ENCODE measurements at places on chromosomes 16 and 17.

DNA sequence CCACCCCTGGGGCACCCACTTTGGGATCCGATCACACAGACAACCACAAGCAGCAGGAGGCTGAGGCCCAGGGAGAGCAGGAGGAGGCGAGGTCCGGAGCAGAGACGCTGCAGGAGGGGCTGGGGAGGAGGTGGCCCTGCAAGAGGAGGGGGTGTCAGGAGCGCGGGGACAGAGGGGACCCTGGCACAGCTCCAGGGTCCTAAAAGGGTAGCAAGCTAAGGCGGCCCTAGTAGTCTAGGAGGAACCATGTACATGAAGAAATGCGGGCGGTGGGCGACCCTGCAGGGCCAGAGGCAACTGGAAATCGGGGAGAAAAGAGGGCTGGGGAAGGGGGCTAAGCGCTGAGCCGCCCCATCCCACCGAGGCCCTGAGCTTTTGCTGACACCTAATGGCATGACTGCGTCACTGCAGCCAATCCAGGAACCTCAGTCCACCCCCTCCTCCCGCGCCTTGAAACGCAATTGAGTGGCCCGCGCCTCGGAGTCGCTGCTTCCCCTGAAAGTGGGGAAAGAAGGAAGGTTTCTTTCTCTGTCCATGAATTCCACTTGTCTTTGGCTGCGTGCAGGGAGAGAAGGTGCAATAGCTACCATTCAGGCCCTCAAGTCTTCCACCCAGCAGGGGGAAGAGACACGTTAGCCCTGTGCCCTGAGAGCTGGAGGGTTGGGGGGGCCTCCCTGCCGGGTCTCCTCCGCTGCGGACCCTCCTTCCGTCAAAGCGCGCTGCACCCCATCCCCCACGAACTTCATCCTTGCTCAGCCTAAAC lies 1.8 kb downstream of the ASGR1 start:
- DNase-seq, result peak; percentile 82

DNA sequence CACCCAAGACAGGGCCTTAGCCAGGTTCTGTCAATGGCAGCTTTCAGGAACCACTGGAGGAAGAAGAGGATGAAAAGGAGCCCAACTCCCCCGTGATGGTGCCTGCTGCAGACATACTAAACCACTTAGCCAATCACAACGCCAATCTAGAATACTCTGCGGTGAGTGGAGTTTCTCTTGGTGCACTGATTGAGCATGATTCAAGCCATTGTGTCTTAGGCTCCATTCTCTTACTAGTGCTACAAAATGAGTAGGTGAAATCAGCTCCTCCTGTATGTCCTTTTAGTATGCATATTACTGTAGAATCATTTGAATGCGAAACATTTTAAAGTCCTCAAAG lies 1.4 kb downstream of the SETD6 start:
- no peak for DNase-seq

GRCh38 chr17:43790311-43790940 lies 10.2 kb downstream of the CFAP97D1 start:
- no peak for DNase-seq

DNA sequence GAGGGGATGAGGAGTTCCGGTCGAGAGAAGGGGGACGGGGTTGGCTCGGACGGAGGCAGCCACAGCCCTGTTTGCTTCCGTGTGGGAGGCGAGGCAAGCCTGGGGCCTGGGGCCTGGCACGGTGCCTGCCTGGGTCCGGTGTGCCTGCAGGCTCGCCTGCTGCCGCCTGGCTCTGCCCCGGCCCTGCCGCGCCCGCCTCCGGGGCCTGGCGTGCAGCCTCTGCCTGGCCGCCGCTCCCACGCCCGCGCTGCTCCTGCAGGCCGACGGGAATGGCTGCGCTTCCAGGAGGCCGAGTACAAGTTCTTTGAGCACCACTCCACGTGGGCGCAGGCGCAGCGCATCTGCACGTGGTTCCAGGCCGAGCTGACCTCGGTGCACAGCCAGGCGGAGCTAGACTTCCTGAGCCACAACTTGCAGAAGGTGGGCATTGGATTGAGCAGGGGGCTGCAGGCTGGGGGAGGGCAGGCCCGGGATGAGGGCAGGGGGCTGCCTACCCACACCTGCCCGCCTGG lies 53.1 kb downstream of the MRC2 start:
- DNase-seq, result no peak

DNA sequence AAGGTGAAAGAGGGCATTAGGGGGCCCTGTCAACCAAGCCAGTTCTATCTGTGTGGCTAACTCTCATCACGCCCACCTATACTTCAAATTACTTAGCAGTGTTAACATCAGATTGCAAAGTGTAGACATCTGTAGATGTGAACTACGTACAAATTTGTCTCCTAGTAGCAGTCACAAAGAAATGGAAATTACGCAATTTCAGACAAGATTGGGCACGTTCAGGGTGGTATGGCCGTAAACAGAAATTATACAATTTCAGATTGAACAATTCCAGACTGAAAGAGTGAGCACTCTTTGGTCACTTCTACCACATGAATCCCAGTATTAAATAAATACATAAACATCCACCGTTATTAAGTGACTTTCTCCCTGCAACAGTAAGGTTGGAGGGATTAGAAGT lies 592.7 kb upstream of the PSMD7 start:
- DNase-seq, result no peak

DNA sequence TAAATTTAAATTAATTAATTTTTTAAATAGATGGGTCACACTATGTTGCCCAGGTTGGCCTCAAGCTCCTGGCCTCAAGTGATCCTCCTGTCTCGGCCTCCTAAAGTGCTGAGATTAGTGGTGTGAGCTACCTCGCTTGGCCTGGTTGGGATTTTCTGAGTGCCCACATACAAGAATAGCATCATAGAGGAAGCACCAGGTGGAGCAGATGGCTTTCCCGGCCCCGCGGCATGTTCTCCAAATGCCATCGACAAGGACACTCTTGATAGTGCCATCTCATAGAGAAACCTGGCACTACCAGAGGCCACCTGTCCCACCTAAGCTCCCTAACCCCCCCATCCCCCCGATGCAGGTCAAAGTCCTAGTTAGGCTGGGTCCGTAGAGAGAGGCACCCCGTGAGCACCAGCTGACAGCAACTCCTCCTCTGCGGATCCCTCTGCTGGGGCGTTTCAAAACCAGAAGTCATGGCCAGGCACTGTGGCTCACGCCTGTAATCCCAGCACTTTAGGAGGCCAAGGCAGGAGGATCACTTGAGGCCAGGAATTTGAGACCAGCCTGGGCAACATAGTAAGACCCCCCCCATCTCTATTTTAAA lies 65.9 kb downstream of the DNAH3 start:
- DNase-seq, result no peak

GRCh38 chr17:82647593-82648164 lies 565 bp downstream of the WDR45B start:
- DNase-seq, result peak; percentile 58

DNA sequence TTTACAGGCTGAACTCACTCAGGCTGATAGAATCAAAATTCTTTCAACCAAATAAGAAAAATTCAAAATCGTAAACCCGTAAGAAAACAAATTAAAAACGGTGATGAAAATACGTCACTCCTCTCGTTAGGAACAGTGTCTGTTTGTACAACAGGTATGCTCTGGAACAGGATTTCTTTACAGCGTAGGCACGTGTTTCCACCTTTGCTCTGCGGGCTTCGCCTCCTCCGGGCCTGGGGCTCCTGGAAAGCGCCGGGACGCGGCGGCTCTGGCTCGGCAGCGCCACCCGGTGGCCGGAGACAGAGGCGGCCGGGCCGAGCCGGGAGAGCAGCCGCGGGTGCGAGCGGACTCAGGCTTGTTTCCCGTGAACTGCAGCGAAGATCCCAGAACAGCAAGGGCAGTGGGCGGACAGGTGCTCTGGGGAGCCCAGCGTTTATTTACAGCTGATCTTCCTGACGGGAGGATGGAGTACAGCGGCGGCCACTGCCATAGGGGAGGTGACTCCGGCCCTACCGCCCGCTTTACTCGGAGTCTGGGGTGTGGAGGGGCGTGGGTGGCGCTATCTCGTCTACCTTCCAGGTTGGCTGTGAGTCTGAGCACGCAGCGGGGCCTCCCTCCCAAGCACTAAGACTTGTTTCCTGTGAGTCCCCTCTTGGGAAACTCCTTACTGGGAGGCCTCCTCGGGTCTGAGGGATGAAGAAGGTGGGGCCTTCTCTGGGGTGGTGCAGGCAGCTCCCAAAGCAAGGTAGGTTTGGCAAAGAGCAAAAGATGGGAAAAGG lies 40.5 kb upstream of the ATP2A3 start:
- DNase-seq, result peak; percentile 31

DNA sequence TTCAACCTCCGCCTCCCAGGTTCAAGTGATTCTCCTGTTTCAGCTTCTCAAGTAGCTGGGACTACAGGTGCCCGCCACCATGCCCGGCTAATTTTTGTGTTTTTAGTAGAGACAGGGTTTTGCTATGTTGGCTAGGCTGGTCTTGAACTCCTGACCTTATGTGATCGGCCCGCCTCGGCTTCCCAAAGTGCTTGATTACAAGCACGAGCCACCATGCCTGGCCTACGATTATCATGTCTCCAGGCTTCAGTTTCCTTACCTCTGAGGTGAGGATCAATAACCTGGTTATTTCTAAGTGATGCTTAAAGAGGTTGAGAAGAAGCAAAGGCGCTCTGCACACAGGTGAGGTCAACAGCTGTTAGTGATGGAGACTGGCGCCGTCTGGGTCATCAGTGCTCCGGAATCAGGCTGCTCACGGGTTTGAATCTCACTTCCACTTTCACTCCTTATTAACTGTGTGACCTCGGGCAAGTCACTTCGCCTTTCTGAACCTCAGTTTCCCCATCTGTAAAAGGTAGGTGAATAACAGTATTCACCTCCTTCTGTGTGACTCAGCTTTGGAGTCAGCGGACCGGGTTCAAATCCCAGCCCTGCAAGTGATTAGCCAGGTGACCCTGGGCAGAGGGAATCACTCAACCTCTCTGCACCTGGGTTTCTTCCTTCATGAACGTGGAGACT lies 745 bp upstream of the ABCC1 start:
- no peak for DNase-seq

DNA sequence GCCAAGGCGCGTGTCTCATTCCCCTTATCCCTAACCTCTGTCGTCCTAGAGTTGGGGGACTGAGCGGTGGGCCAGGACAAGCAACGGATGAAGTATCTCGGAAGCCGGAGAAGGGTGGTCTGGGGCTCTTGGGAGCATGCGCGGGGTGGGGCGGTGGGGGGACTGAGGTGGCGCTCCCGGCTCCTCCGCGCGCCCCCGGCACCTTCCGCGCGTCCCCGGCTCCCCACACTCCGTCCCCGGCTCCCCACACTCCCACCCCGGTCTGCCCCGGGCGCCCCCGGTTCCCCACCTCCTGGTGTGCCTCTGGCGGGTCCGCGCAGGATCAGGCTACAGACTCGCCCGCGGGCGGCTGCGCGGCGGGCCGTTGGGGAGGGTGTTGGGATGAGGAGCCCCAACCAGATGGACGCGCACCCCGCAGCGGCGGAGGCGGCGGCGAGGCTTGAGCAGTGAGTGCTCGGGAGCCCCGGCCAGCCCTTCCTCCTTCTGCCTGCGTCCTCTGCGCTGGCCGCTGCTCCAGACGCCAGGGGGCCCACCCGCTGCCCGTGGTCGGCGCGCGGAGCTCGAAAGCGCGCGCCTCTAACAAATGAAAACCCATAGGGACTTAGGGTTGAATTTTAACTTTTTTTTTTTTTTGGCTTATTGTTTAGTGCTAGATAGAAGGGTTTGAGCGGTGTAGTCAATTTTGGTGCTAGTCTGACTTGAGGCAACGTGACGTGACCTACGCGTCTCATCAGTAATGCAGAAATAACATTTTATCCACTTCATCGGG lies 5.6 kb upstream of the CRYM start:
- DNase-seq, result peak; percentile 70

GRCh38 chr17:40063187-40063771 lies 514 bp downstream of the THRA start:
- no peak for DNase-seq

DNA sequence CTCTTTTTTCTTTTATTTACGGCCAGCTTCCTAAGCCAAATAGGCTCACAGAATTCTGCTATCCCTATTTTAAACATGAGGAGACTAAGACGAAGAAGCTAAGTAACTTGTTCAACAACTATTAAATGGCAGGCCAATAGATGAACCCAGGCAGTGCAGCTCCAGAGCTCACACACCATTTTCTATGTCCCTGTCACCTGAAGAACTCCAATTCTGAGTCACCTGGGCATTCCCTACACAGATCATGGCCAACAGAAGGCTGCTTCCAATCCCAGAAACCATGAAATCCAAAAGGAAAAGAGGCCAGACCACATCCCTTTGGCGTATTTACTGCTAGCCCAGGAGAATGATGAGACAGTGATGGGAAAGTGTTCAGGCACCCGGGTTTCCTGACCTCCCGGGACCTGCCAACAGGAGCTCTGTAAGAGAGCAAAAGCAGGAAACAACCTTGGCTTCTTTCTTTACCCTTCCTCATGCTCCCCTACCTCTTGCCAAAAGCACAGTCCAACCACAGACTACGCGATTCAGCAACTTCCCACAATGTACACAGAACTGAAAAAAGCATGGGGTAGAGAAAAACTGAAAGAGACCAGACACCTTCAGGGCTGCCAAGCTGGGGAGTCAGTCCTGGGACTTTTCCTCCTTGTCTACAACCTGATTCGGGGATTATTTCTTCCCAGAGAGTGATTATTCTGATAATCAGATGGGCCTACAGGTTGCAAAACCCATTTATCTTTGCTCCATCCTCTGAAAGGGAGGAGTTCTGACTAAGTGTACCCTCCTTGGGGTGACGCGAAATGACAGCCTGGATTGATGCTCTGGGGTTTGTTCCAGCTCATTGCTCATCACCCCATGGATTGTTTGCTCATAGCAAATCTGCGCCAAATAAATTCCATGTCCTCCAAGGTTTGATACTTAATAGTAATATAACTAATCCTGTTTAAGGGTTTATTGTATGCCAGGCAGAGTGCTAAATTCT lies 47.8 kb upstream of the HAS3 start:
- DNase-seq, result peak; percentile 57

DNA sequence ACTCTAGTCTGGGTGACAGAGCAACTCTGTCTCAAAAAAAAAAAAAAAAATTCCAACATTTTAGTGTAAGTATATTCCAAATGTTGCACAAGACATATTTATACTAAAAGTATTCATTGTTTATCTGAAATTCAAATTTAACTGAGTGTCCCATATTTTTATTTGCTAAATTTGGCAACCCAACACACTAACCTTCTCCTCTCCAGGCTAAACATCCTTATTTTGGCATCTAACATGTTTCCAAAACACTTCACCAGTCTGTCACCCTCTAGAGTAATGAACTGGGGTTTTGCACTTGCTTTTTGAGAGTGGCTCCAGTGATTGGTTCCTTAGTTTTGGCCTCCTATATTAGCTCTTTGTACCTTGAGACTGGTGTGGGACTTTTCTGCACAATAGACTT lies 243.4 kb upstream of the SALL1 start:
- no peak for DNase-seq

GRCh38 chr17:773467-774312 lies 8.4 kb downstream of the GLOD4 start:
- DNase-seq, result no peak

DNA sequence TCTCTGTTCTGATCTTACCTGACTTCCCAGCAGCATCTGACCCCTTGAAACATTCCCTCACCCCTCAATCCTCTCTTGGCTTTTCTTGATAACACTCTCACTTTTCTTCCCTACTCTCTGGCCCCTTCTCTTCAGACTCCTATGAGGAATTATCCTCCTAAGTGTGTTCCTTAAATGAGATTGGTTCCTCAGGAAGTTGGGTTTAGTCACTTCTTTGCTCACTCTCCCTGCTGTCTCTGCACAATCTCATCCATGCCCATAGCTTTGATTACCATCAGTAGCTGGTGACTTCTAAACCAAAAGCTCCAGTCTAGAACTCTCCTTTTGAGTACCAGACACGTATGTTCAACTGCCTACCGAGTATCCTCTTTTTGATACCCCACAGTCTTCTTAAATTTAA lies 13.0 kb downstream of the MED24 start:
- no peak for DNase-seq

Data from urothelium cell line (cell line).